Stimulated activated CD8-positive, alpha-beta memory T cell treated with anti-CD3 and anti-CD28 coated beads, Interleukin-4, amount 100 ng/mL, for 1 hour (primary cell): ENCODE measurements at places on chromosomes 6 and 20.

- DNase-seq = no peak
These were observed 544 bp upstream of the HLA-C start for GRCh38 chr6:31272436-31272835.

DNA sequence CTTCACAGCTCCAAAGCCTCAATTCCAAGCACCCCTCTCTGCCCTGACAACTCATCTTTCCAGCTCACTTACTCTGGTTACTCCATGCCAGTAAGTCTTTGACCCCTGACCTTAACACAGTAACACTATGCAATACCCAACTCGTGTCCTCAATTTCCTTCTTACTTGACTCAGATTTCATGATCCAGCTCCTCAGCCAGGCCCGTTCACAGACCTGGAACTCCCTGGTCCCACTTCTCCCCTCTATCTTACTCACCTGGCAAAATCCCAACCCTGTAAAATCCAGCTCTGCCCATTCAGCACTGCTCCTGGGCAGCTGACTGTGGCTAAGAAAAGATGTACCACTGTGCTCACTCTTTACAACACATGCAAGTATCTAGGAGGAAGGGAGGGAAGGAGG, 7.9 kb downstream of the GNL1 start:
- no peak for DNase-seq

GRCh38 chr6:108677357-108677756, 116.6 kb downstream of the FOXO3 start:
- DNase-seq = no peak

DNA sequence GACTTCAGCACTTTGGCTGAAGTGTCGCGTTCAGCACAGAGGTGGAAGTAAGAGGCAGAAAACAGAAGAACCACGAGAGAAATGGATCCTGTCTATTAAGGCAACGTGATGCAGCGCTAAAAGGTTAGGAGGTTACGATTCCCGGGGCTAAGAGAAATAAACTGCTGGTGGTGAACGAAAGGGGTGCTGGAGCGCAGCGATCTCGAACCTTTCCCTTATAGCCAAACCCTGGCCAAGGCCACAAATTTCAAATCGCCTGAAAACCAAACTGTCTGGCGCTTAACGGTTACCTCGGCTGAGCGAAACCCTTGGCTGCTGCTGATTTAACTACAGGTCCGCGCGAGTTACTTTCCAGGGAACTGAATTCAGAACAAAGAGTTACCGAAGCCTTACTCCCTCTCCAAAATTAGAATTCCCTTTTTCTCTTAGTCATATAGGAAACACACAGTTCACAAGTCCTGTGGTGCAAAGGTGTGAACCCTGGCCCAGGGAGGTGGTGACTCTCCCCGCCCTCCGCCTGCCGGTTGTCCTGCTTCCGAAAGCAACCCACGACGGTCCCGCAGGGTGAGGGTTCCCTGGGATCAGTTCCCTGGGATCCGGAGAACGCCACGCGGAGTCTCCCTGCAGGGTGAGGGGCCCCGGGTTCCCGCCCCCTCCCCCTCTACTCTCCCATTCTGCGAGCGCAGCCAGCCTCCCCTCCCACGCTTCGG, 1.3 kb upstream of the SLC35D3 start:
- no peak for DNase-seq

DNA sequence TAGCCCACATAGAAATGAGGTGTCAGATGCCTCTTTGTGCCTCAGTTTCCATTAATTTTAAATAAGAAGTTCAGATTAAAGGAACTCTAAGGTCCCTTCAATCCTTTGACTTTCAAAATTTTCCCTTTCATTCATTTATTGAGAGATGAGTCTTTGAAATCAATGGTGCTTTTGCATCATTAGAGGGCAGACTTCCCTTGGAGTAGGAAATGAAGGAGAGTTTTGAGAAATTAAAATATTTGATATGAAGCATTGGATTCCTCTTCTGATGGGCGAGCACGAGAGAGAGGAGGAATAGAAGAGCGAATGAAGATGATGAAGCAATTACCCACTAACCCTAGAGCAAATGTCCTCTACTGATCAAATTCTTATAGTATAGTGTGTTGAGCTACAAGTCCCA, 105.7 kb downstream of the EDN1 start:
- DNase-seq = no peak

- no peak for DNase-seq
These were observed 42.8 kb downstream of the MYH7B start for GRCh38 chr20:34998331-34998950.

GRCh38 chr20:38926142-38926933, at the start of gene FAM83D:
FAM83D (plus strand) TSS chr20:38926417; CDS start chr20:38926443, 26 bp downstream.
- DNase-seq = peak; percentile 75

GRCh38 chr6:157181649-157182048, 141.7 kb downstream of the TMEM242 start:
- DNase-seq = no peak

GRCh38 chr6:116328528-116328903, 42.2 kb upstream of the DSE start:
- no peak for DNase-seq

- DNase-seq = no peak
These were observed 136.0 kb downstream of the MTHFD1L start for GRCh38 chr6:151001387-151002056.

- no peak for DNase-seq
These were observed 32.8 kb downstream of the CD164 start for GRCh38 chr6:109349419-109349987.

GRCh38 chr6:80550748-80551147, 444.3 kb downstream of the BCKDHB start:
- no peak for DNase-seq

DNA sequence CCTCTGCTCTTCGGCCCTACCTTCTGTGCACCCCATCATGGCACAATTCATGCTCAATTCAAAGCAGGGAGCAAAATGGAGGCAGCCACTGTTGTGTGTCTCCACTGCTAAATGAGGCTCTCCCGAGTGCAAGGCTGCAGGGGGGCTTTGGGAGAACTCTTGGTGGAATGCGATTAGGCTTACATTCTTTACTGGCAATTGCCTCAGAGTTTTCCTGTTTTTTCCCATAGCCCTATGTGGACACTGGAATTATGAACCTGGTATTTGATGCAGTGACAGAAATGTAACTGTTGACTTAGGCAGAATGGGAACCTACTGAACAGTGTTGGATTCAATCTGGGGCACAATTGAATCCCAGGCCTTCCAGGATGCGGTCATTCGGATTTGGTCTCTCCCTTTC, 187.9 kb upstream of the GMDS start:
- DNase-seq = no peak

- DNase-seq = no peak
These were observed 10.4 kb downstream of the PLCG1 start for GRCh38 chr20:41147767-41148191.

- DNase-seq = no peak
These were observed 38.3 kb downstream of the MAPK14 start for GRCh38 chr6:36065916-36066315.

DNA sequence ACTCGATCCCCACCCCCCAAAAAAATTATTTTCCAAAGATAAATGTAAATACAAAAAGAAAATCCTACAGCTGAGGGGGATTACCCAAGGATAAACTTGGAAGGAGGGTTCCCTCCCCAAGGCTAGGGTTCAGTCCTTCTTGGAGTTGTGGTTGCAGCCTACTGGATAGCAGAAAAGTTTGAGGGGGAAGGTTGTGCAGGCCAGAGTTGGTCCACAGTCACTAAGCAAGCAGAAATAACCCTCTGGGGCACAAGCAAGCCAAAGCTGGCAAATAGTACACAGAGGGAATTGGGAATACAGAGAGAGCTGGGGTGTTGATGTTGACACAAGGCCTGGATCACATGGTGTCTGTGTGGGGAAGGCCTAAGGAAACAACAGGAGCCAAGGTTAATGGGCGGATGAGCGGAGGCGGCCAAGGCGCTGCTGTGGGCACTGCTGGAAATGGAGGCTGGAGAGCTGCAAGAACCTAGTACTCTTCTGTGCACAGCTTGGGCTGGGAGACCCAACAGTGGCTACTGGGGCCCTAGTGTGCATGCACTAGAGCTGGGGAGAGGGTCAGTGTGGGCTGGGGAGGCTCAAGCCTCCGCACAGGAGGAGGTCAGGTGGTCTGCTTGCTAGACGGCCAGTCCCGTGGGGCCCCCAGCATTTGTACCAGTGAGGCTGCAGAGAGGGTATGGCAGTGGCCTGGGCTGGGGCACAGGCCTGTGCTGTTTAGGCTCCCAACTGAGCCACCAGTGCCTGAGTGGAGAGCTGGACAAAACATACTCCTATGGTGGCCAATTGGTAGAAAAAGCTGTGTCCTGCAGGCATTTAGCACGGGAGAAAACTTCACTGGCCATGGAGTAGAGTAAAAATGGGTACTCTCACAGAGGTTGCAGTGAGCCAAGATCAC, 5.5 kb upstream of the SNRPB start:
- DNase-seq = no peak

- DNase-seq = no peak
These were observed 38.8 kb upstream of the PLEKHG1 start for GRCh38 chr6:150560884-150561219.

GRCh38 chr6:130229645-130230044, 6.9 kb upstream of the SAMD3 start:
- DNase-seq = no peak

DNA sequence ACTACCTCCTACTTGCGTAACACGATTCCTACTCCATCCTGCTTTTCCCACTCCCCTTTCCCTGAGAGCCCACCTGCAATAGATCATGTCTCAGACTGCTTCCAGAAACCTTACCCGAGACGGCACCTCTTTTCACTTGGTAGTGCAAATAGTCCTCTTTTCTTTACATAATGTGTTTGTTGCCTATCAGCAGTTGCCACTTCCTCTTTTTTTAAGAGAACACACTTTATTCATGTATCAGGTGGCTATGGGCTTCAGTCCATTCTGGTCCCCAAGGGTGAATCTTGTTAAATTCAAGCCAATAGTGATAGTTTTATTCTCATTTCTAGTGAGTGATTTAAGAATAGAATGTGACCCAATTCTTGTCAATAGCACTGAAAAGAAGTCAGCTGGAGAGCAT, 57.7 kb upstream of the FERMT1 start:
- no peak for DNase-seq

GRCh38 chr6:4008324-4009047, 70.5 kb downstream of the FAM217A start:
- DNase-seq = no peak

DNA sequence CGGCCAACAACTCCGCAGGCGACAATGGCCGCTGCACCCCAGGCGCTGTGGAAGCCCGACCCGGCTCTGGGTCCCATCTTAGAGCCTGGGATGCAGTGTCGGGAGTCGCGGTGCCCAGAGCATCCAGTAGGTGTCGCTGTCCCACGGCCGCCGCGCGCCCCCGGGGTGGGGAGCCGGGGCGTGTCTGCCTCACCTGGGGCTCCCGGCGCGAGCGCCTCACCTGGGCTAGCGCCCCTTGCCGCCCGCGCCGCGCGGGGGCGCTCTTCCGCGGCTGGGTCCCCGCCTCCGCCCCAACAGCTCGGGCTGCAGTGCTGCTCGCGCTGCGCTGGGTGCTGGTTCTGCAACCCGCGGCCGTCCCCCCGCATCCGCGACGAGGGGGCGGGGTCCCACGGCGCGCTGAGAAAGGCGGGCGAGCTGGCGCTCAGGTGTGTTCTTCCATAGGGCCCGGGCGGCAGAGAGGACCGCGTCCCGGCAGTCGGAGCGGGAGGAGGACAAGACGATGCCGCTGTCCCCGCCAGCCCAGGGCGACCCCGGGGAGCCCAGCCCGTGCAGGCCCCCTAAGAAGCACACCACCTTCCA, at the start of gene CRYBG1:
TSS of gene CRYBG1 (plus strand) at position 308 of the 579 bp plus-strand sequence. CDS start at position 500, 192 bp downstream.
- DNase-seq = peak; percentile 31

DNA sequence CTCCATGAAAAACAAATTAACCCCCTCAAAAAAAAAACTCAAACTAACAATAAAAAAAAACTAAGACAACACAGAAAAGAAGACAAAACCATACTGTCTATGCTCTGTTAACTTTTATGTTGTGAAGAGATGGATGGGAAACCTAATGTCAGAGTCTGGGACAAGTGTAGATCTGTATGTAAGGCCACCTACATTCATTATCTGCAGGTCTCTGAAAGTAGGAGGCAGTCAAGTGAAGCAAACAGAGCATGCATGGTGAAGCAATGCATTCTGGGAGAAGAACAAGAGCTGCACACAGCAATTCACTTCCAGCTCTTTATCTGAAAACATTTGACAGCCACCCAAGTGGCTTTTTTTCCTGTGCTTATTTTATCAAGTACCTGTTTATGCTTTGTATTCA, 452.0 kb downstream of the EPHA7 start:
- no peak for DNase-seq

DNA sequence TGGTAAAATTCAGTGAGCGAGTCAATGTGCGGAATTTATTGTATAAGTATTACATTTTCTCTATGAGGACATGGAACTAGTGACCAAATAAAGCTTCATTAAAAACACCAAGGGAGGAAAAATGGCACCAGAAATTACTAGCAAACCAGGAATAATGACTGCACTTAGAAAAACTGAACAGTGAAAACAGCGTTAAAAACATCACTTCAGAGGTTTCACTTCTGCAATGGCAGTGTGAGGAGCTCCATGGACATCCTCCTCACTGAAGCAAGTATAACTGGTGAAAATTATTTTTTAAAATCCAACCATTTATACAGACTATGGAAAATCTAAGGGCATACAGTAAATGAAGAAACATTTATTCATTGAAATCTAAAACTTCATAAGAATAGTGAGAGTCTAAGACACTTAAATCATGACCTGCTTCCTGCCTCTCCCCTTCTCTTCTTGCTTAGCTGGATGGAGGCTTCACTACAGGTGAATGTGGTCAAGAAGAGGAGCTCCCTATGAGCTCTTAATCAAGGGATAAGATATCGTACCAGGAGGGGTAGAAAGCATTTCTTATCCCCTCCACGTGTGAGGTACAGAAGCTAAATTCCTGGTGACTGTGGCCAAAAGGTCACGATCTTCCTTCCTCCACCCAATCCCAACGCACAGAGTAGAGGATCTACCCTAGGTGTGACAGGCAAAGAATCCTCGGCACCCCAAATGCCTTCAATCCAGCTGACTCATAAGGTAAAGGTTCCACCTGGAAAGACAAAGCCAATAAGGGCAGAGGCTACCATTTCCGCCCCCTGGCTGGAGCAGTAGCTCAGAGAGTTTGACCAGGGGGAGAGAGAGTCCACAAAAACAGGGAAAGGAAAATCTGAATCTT, 12.3 kb upstream of the ASF1A start:
- DNase-seq = no peak

DNA sequence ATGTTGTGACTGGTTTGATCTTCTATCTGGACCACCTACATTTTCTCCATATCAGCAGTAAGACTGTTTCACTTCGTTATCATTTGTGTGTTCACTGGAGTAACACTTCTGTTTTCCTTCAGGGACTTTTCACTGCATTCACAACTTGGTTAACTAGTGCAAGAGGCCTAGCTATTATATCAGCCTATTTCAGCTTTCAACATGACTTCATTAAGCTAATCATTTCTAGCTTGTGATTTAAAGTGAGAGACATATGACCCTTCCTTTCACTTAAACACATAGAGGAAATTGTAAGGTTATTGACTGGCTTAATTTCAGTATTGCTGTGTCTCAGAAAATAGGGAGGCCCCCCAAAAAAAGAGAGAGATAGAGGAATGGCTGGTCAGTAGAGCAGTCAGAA, 622.8 kb upstream of the NRSN1 start:
- no peak for DNase-seq

- peak; percentile 41 for DNase-seq
These were observed 21.3 kb downstream of the TNXB start for GRCh38 chr6:32087574-32088486.

GRCh38 chr20:25160467-25160866, 35.0 kb upstream of the ENTPD6 start:
- no peak for DNase-seq
